Vagina (tissue), 2 donors: ENCODE measurements at places on chromosomes 12 and 14. TPM values are rescaled to one million over a fixed set of nuclear protein-coding genes. Genes with fewer than 3 reads are reported as not detected.

Gene STAB2
- 0.25 TPM for total RNA-seq

Gene GALNT8
- 2.0 TPM for total RNA-seq

Gene LIN7A
- 12.5 TPM for total RNA-seq

Gene PTPRR
- total RNA-seq: 0.98 TPM

Gene B4GALNT1
- 7.6 TPM for total RNA-seq

Gene UTP20
- total RNA-seq: 11.5 TPM

Gene MMP17
- total RNA-seq: 5.2 TPM

Gene LUM
- 72.9 TPM for total RNA-seq

Gene FAM222A
- 1.5 TPM for total RNA-seq

Gene PRB2
- not detected for total RNA-seq

Gene TMPRSS12
- not detected for total RNA-seq

- no peak for DNase-seq
These were observed 62.7 kb downstream of the TTC6 start for GRCh38 chr14:37658156-37658555.

DNA sequence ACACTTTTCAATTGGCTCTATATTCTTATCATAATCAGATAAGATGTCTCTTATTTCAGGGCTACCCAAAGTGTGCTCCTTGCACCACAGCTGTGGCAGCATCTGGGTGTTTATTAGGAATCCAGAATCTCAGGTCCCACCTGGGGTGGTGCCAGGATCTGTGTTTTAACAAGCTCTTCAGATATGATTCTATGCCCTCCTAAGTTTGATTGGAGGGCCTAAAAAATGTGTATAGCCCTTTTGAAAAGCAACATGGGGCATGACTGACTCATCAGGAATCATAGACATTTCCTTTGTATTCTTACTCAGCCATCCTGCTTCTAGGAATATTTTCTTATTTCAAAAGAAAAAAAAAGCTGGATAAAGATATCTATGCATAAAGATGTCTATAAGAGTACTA, 103.1 kb downstream of the HELB start:
- no peak for DNase-seq

- DNase-seq: no peak
These were observed 28.8 kb upstream of the RPLP0 start for GRCh38 chr12:120229487-120230325.

GRCh38 chr14:77557391-77557790, 58.8 kb upstream of the ISM2 start:
- DNase-seq: no peak

GRCh38 chr12:106192659-106193393, 54.1 kb upstream of the NUAK1 start:
- DNase-seq: no peak

GRCh38 chr14:92475451-92476187, 38.0 kb upstream of the RIN3 start:
- no peak for DNase-seq

DNA sequence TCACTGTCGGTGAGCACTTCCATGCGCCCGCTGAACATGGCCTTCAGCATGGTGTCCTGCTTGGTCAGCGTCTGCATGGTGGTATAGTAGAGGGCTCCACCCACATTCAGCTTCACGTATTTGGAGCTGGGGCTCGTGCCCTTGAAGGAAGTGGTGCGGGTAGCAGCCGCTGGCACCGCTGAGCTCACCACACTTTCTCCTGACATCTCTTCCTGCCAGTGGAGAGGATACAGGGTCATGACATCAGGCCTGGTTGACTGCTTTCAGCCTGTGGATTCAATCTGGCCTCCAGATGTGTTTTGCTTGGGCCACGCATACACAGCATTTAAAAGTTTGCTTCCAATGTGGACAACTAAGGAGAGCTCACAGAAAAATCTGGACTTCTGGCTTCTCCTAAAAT, 7.6 kb downstream of the KCTD10 start:
- no peak for DNase-seq

DNA sequence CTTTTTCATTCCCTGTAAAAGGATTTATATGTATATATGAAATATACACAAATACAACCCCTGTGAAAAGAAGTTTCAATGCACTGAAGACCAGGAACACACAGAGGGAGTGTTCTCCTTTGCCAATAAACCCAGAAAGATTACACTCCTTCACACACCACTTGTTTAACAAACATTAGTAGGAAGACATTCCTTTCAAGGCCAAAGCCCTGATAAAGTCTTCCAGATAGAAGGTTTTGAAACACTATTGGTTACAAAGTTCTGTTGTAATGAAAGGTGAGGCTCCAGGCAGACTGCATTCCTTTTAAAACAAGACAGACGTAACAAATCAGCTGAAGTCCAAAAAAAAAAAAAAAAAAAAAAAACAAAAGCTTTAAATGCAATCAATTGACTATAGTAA, 81.0 kb downstream of the PTPN21 start:
- no peak for DNase-seq

- DNase-seq: no peak
These were observed 21.6 kb downstream of the MRPS35 start for GRCh38 chr12:27732281-27732680.

DNA sequence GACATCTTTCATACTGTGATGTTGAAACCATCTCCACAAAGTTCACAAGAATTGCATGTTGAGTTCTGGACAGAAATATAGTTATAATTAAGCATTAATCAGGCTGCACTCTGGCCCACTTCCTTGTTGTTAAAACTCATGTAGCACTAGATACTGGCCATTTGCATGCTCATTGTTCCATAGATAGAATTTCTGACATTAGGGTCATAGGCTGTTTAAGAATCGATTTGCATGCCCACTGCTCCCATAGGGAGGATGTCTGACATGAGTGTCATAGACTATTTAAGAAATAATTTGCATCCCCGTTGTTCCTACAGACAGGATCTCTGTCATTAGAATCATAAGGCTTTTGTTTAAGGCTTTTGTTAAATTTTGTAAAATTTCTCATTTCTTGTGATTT, 50.2 kb downstream of the MYF5 start:
- no peak for DNase-seq

DNA sequence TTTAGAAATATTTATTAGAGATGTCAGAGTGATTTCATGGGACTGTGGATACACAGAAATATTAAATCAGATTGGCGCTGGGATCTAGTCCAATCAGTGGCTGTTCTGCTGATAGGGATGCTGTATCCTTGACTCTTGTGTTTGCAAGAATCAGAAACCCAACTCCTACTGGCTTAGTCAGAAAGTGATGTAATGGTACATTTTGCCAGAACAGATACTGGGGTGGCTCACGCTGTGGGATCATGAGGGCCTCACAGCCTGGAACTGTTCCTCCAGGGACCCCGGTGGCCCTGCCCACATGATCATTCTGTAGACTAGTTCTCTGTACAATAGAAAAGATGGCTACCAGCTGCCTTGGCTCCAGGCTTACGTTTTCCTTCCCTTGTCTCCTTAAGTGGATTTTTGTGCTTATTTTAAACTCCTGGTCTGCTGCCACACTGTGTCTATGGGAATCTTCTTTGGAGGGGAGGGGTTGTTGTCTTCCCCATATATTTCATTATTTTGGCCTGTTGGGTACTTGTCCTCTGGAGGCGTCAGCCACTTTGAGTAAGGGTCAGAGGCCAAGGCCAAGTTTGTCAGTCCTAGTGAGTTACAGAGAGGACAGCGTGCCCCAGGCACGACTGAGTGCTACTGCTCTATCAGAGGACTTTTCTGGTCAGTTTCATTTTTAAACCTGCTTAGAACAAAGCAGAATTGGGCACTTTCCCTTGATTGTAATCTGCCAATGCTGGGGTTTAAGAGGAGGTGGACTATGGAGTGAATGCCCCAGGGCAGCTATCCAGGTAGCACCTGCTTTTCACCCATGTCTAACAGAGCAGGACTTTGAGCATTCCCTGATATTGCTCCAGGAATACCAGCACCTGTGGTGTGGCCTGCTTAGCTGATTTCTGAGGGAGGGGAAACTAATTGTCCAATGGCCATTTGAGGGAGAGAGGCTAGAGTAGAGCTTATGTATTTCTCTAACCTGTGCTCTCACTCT, 164.3 kb downstream of the SLC5A8 start:
- no peak for DNase-seq

- no peak for DNase-seq
These were observed 71.7 kb upstream of the RAP1B start for GRCh38 chr12:68538726-68539614.

DNA sequence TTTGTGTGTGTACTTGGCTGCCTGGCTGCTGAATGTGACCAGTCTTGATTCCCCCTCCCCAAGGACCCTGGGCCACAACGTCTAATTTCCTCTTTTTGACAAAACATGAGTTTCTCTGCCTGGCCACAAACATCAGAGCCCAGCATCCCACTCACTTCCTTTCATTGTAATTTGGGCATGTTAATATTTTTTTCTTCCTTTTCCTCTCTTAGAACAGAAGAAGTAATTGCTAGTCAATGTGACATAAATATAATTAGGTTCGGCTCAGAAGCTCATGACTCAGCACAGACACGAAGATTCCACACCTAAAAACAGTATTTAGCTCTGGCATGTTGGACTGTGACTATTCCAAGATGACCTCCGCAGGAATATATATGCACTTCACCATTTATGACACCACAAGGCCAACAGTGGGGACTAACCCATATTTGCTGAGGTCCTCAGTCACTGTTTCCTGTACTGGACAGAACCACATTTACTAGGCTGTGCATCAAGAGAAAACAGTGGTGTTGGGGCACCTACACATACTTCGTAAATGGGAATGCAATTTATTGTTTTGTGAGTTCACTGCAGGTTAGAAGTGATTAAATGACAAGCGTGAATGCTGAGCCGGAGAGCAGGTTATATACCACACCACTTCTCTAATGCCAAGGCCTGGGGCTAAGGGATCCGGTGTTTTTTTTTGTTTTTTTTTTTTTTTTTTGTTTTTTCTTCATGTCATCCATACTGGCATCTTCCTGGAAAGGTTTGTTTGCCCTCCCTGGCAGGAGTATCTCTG, 4.2 kb downstream of the GSG1 start:
- DNase-seq: no peak

DNA sequence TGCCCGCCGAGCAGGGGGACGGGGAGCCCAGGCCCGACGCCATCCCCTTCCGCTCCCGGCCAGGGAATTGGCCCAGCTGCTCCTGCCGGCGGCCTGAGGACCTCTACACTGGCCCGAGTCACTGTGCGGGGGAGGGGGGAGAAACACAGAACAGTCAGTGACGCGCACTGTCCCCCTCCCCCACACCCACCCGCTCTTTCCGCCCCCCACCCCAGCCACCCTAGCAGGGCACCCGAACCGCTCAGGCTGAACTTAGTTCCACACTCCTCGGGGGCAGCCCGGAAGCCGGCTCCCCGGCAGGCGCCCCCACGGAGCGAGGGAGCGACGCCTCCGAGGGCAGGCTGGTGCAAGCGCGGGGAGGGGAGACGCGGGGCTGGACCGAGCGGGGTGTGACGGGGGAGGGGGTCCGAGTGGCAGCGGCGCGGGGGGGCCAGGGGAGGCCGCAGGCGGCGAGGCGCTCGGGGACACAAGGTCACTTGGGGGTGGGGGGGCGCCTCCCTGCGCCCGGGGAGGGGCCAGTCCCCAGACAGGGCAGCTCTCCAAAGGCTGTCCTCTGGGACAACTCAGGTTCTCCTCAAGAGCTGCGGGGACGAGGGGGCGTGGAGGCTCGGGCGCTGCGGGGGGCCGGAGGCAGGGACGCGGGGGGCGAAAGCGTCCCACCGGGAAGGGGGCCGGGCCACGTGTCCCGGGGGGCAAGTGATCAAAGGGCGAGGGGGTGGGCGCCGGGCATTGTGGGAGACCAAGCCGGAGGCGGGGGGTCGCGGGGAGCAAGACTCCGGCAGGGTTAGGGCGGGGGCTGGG, 648 bp downstream of the CHD4 start:
- no peak for DNase-seq
